ENCODE measurements at places on chromosomes 1 and 21.

GRCh38 chr1:89088572-89088971, 23.6 kb upstream of the GBP1 start:
- DNase-seq, result no peak

GRCh38 chr1:224106568-224107281, 7.2 kb upstream of the FBXO28 start:
- no peak for DNase-seq

DNA sequence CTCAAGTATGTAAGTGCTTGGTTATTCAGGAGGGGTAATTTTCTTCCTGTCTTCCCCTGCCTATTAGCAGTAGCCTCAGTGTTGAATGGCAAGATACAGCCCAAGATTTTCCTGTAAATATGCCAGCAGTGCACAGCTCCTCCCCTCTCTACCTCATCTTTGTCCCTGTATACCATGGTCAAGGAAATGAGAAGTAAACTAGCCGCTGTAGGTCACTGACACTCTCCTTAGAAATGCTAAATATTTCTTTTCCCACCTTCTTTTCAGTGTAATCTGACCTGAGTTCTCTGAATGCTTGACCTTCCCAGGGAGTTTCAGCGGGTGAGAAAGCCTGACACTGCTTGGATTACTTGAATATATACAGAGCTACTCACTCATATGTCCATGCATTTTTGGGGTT, 84.1 kb upstream of the ZNF326 start:
- no peak for DNase-seq

GRCh38 chr1:226135709-226136108, 50.8 kb downstream of the ACBD3 start:
- DNase-seq, result no peak

- DNase-seq, result peak; percentile 68
Measured at GRCh38 chr1:206430031-206430983, 40.0 kb upstream of the IKBKE start.

Data from AG09309 (cell line).